ENCODE measurements at places on chromosomes 16 and 17.

- no peak for DNase-seq
Observed at GRCh38 chr17:9192010-9192409, 170.7 kb downstream of the NTN1 start.

DNA sequence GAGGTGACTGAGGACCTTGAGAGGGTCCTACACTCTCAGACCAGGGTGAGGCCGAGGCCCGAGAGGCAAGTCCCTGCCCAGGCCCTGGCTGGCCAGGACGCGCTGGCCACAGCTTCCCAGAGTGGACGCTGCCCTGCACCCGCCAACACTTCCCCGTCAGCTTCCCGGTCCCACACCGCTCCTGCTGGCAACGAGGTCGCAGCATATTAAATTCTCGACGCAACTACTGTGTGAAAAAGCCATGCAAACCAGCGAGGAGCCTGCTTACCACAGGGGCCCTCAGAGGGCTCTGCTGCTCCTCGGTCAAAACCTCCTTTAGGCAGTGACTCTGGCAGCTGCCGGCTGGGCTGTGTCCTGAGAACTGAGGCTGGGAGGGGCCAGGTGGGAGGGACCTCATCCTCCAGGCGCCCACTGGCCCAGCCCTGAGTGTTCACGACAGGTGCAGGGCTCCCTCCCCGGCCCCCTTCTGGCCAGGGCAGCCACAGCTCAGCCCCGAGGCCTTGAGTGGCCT, 2.1 kb upstream of the TEX19 start:
- DNase-seq, result no peak

DNA sequence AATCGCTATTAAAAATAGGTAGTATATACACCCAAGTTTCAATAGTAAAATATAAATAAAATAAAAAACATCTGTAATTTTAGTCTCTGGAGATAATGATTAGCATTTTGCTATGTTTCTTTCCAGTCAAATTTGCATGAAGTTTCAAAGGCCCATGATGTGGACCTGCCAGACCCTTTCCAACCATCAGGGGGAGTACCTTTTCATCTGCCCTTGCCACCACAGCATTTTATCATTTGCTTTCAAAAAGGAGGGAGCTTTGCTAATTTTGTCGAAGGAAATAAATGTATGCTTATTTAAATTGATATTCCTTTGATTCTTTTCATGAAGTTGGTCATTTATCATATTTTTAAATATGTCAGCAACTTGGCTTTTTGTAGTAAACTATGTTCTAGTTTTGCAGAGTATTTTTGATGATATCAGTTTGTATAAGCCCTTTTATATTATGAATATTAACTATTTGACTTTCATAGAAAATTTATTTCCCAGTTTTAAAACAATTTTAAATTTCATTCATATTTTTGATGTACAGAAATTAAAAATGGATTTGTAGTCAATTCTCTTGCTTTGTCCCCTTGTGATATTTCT, 115.2 kb upstream of the NETO2 start:
- no peak for DNase-seq

- no peak for DNase-seq
Observed at GRCh38 chr17:81930142-81931125, 2.9 kb upstream of the MAFG start.

- no peak for DNase-seq
Observed at GRCh38 chr16:22315979-22316378, 18.8 kb downstream of the POLR3E start.

DNA sequence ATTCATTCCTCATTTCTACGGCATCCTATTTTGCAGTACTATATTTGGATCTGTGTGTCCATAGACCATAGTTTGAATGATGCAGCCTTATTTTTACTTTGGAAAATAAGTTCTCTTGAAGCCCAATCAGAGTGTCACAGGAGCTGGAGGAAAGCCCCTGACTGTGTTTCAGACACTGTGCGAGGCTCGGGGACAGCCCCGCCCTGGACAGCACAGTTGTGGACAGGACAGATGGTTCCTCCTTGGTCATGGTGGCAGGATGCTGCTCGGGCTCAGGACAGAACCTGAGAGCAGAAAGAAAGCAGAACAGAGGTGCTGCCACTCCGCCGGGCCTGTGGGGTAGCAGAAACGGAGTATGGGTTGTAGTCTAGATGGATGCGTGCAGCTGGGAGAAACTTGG, 22.9 kb downstream of the BANP start:
- no peak for DNase-seq

DNA sequence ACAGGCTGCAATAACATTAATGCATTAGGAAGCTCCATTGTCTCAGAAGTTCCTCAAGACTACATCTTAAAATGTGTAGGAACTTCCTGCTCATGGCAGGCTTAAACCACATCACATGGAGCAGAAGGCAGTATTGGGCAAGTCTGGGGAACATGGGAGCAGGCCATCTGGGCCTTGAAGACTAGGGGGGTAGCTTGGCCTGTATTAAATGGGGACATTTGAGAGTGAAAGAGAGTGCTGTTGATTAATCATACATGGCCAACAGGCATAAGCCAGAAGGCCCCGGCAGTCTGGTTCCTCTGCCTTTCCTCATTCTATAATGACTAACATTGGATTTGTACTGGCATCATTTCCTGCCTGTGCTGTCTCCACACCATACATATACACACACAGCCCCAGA, 25.2 kb upstream of the SLC5A11 start:
- DNase-seq, result no peak

- DNase-seq, result no peak
Observed at GRCh38 chr16:66322174-66322573, 44.3 kb upstream of the CDH5 start.

DNA sequence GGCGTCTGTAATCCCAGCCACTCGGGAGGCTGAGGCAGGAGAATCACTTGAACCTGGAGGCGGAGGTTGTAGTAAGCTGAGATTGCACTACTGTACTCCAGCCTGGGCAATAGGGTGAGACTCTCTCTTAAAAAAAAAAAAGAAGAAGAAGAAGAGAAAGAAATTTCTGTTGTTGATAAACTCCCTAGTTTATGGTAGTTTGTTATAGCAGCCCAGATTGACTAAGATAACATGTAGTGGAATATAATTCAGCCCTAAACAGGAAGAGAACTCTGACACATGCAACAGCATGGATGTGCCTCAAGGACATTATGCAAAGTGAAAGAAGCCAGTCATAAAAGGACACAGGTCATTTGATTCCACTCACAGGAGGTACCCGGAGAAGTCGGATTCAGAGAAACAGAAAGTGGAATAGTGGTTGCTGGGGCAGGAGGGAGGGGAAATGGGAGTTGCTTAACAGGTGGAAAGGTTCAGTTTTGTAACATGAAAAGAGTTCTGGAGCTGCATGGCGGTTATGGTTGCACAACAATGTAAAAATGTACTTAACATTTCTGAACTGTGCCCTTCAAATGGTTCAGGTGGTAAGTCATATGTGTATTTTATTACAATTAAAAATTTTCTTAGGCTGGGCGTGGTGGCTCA, 26.0 kb upstream of the PRM1 start:
- no peak for DNase-seq

DNA sequence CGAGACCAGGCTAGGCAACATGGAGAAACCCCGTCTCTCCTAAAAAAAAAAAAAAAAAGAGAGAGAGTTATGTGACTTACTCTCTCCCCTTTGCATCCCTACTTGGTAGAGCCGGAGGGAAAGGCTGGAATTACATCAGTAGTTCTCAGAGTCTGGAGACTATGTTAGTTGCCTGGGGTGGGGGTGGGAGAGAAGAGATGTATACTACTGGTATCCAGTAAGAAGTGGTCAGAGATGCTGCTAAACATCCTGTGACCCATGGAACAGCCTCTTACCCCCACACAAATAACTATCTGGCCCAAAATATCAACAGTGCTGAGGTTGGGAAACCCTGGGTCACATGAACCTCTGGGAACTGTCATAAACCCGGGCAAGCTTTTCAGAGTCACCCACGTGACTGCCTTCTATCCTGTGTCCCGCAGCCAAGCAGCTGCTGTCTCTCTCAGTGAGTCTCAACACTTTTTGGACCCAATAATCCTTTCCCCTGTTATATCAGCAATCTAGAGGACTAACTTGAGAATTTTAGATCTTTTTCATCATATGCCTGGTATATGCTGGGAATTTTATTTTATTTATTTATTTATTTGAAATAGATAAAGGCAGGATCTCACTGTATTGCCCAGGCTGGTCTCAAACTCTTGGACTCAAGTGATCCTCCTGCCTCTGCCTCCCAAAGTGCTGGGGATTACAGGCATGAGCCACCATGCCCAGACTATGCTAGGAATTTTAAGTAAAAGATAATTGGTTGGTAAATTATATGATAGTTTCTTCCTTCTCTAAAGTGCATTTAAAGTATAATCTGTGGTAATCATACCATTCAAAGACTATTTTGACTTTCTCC, 8.7 kb downstream of the EIF1 start:
- no peak for DNase-seq

DNA sequence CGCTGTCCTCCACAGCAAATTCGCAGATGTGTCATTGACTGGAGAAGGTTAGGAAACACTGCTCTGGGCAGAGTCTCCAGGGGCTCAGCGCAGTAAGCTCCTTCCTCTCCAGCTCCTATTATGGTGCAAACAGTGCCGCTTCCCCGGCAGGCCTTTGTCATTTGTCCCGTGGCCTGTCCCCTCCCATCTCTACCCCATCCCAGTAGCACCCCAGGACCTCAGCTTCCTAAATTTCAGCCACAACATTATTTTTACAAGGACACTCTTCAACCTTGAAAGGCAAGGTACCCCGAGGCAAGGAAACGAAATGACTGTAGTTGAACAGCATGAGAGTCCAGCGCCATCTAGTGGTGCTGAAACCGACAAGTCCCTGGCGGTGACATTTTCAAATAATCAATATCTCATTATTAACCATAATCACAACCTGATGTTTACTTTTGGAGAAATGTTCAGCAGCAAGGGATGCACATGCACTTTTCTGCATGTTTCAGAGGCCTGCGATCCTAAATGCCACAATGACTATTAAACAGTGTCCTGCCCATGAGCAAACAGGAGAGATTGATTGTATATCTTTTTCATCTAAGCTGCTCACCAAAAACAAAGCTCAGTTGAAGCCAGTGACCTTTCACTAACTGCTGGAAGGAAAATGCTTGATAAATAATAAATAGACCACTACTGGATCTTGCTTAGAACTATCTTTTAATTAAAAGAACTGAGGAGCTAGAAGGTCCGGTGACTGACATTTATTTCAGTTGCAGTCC, 16.5 kb downstream of the MRPS23 start:
- peak; percentile 73 for DNase-seq

DNA sequence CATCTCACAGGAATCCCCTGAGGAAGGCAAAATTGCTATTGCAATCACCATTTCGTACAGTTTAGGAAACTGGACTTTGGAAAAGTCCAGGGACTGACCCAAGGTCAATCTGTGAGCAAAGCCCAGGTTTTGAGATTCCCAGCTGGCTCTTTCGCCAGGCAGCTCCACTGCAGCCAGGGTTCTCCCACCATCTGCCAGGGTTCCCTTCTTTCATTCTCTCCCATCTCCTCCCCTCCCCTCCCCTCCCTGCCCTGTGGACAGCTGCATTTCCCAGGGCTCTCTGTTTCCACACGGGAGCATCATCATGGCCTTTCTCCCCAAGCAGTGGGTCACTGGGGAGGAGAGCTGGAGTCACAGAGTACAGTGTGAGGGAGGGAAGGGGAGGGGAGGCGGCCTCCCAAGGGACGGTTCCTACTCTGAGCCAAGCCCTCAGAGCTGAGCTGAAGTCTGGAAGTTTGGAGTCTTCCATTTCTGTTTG, 11.9 kb upstream of the GSDMA start:
- no peak for DNase-seq

DNA sequence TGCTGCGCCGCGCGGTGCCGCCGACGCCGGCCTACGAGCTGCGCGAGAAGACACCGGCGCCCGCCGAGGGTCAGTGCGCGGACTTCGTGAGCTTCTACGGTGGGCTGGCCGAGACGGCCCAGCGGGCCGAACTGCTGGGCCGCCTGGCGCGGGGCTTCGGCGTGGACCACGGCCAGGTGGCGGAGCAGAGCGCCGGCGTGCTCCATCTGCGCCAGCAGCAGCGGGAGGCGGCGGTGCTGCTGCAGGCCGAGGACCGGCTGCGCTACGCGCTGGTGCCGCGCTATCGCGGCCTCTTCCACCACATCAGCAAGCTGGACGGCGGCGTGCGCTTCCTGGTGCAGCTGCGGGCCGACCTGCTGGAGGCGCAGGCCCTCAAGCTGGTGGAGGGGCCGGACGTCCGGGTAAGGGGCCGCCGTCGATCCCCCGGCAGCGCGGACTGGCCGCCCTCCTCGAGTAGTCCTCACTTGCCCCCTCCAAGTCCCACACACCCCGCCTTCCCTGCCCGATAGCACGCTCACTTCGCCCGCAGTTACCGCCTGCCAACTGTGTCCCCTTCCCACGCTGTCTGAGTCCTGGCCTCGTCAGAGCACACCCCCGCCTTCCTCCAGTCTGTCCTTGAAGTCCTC, 470 bp downstream of the MLYCD start:
- peak; percentile 18 for DNase-seq

DNA sequence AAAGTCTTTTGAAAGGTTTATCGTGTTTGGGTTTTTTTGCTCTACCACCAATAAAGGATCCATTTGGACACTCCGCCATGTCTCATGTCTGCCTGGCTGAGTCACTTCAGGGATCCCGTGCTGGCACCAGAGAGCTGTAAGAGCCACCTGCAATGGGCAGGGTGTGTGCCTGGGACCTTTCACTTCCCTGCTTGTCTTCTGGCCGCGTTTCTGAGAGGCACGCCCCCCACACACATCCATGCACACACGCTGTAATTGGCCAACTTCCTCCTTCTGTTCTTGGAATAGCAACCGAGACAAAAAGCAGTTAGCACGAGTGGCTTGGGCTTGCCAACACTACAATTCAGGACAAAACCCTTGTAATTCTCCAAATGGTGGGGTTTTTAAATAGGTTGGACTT, 9.8 kb upstream of the SOST start:
- DNase-seq, result no peak

DNA sequence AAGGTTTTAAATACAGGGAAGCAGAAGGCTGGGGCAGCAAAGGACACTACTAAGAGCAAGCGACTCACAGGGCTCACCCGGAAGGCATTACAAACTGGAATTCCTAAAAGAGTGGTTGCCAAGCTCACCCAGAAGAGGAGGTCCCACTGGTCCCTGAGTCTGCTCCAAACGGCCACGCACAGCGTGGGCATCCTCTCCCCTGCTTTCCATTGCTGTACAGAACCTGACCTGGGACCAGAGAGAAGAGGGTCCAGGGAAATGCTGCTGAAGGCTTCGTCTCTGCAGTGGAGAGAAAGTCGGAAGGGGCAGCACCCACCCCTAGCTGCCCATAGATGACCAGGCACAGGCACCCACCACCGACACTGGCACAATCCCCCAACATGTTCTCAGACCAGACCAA, 67.2 kb downstream of the ADCY9 start:
- DNase-seq, result no peak

- DNase-seq, result peak; percentile 70
Observed at GRCh38 chr16:19886073-19886941, 1.7 kb upstream of the GPRC5B start.

All from effector CD4-positive, alpha-beta T cell (primary cell).